ENCODE measurements at places on chromosomes 4 and X.
A peak's percentile ranks its signal among the peaks of the same experiment; 100 is the strongest.

- DNase-seq, result no peak
Observed at GRCh38 chrX:148530464-148531077, 30.2 kb downstream of the AFF2 start.

DNA sequence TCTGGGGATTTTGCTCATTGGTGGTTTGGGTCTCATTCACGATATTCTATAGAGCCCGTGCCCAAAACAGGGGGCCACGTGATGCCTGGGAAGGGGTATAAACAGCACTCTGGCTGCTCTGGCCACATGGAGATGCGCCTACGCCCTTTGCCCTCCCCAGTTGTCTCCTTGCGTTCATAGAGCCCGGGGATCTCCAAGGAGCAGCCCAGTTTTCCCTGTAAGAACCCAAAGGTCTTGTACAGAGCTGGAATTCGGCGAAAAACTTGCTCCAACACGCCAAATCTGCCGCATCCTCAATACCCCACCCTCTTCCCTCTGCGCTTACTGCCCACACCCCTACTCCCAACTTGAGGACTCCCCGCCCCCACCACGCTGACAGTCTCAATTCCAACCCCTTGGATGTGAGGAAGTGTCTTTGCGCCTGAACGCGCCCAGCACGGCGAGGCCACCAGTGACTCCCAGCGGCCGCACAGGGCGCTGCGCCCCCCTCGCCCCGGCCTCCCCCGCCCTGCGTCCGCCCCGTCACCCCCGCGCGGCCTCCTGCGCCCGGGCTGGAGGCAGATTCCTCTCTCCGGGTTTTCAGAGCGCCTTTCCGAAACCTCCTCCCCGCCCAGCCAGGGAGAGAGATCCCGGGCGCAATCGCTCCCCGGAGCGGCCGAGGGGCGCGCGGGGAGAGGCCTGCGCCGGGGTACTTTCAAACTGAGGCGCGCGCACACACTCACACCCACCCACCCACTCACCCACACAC lies at the start of gene NHS:
Gene NHS (plus strand): TSS at position 582 of the 748 bp plus-strand sequence. CDS start 558 bp downstream, outside the sequence.
- DNase-seq, result no peak

GRCh38 chr4:55075376-55075775 lies 50.0 kb downstream of the KDR start:
- no peak for DNase-seq

DNA sequence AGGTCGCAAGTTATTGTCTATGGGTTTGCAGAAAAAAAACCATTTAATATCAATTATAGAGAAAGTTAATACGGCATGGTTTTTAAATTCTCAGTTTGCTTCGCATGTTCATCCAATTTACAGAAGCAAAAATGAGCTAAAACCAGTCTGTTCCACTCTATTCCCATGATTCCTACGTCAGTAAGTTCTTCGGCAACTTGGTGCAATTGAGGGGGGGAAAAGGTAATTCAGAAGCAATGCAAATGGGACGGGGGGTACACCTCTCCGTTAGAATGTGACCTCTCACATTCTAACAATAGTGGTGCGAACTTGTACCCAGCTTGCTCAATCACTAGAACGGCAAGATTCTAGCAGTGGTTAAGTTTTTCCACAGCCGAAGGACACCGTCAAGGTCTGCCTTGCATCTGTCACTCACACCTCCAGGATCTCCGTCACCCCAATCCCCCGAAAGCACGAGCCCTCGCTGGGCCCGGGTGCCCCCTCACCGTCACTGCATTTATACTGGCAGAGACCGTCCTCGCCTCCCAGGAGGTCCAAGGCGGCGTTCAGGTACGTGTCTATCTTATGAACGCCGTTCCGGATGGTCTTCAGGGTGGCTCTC lies 653 bp downstream of the PLA2G12A start:
- peak; percentile 1 for DNase-seq

- DNase-seq, result no peak
Observed at GRCh38 chr4:107035819-107036583, at the start of gene DKK2. Gene DKK2 (minus strand): TSS chr4:107036313. CDS start chr4:107035591, 722 bp downstream.

DNA sequence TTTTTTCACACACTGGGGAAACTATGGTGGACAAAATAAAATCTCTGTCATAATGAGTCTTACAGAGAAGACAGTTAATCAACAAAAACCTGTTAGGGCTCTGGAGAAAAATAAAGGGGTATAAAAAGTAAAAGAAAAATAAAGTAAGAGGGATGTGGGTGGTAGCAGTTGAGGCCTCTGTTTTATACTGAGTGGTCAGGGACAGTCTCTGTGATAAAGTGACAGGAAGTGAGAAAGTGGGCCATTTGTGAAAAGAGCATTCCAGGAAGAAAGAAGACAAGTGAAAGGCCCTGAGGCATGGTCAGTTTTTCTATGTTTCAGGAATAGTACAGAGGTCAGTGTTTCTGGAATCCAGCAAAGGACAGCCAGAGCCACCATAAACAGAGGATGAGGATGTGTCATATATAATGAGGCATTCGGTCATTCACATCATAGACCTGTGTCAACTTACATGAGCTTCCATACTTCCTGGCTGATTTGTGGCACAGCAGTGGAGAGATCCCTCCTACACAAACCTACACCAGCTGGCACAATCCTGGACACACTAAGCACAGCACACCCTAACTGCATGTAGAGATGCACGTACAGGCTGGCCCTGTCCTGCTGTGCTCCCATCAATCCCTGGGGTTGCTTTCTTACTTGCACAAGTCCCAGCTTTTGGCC lies 64.4 kb upstream of the NAP1L5 start:
- DNase-seq, result no peak

DNA sequence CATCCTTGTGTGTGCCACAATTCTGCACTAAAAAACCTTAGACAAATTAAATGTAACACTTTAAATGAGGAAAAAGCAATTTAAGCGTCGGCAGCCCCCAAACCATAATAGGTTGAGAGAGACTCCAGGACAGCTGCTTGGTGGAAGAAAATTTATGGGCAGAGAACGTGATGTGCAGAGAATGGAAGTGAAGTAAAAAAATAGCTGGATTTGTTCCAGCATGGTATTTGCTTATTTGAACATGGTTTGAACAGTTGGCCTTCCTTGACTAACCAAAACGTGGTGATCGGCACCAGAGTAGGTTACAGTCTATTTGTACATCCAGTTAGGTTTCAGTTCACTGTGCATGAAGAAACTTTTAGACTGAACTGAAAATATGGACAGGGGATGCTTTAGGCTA lies 343.0 kb upstream of the CPEB2 start:
- DNase-seq, result no peak

- DNase-seq, result no peak
Observed at GRCh38 chr4:168409089-168409801, 71.0 kb downstream of the DDX60L start.

- DNase-seq, result no peak
Observed at GRCh38 chr4:135515295-135515694, 1313.7 kb upstream of the PABPC4L start.

DNA sequence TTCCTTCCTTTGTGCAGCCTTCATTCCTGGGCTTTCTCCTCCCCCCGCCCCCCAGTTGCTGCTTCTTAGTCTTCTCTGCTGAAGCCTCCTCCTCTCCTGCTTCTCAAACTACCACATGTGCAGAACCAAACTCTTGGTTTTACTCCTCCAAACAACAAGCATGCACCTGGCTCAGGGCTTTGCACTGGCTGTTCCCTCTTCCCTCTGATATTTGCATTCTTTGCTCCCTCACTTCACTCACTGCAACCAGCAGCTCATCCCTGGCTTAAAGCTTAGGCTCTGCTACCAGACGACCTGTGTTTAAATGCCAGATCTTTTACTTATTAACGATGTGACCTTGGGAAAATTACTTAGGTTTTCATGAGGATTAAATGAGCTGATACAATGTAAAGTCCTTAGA lies 51.4 kb downstream of the MED28 start:
- DNase-seq, result no peak

DNA sequence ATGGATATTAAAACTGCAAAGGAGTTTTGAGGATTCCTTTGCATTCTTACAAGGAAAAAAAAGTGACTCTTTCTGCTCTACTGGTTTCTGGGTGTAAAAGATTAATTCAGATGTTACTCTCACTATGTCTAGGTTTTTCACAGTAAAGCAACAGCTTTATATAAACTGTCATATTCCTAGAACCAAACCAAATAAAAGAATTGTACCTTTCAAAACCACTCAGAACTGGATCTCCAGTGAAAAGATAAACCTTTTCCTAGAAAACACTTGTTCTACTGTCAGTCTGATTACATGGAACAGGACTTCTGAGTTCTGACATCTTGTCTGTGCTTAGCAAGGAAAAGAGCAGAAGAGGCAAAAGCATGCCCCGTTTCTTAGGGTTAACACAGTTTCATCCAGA lies 5.0 kb upstream of the PPID start:
- no peak for DNase-seq

- DNase-seq, result no peak
Observed at GRCh38 chr4:168879188-168879587, 130.9 kb downstream of the CBR4 start.

DNA sequence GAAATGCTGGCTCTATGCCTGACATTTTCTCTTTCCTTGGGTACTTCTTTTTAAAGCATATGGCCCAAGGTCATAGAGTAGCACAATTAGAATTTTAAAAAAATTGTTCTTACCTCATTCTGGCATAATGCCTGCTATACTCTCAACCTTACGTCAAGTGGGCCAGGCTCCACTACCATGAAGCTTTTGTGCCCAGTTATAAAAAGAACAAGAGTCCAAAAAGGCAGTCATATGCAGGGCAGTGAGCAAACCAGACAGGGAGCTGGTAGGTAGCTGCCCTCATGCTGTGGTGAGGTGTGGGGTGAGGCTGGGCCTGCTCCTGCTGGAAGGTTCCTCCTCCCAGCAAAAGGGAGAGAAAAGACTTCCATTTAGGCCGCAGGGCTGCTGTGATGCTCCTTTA lies 64.4 kb upstream of the UCP1 start:
- DNase-seq, result no peak

GRCh38 chr4:182421753-182422152 lies 178.6 kb downstream of the TENM3 start:
- DNase-seq, result no peak

- no peak for DNase-seq
Observed at GRCh38 chr4:24214796-24215195, 324.9 kb upstream of the PPARGC1A start.

DNA sequence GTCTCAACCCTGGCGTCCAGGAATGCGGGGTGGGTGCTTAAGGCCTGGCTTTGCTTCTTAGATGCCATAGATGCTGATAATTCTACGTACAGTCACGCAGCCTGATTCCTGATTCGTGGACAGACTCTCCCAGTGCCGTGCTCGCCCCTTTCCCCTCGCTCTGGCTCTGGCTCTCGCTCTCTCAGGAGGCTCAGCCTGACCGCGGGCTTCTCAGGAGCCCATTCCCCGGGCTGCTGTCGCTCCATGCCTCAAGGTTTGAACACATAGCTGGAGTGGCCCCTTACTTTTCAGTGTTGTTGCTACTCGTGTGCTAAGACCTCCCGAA lies 59.2 kb upstream of the ZC4H2 start:
- no peak for DNase-seq

- DNase-seq, result no peak
Observed at GRCh38 chrX:129360175-129360574, 163.1 kb downstream of the SMARCA1 start.

- DNase-seq, result no peak
Observed at GRCh38 chr4:185358959-185359358, 36.8 kb downstream of the LRP2BP start.

- no peak for DNase-seq
Observed at GRCh38 chrX:71541210-71542022, 8.5 kb downstream of the OGT start.

DNA sequence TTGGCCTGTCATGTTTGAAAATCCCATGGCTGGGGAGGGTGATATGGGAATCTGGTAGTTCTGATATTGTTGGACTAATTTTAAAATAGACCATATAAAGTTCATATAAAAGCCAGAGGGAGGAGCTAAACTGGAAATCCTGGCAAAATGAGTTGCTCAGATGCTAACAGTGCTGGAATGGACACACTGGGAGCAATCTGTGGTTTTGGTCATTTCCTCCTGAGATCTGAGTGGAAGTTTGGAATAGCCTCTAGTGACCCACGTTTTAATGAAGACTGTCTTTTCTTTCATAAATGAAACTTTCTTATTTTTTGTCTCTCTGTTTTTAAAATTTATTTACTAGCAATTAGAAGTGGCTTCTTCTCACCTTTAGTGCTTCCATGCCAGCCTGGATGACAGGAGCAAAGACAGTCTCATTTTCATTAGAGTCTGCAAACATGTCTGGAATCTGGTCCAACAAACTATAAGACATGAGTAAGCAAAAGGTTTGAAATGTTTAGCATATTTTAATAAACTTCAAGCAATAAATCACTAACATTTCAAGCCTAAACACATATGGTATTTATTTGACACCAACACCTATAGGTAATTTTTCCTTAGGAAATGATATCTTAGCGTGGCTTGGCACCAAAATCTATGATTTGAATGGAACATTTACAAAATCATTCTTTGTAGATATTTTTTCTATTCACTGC lies 66.6 kb downstream of the METTL14 start:
- no peak for DNase-seq

All from stimulated activated CD8-positive, alpha-beta memory T cell treated with anti-CD3 and anti-CD28 coated beads, Interleukin-4, amount 100 ng/mL, for 1 hour (primary cell).